ENCODE measurements at places on chromosomes 12 and 14. TPM values are rescaled to one million over a fixed set of nuclear protein-coding genes. Genes with fewer than 3 reads are reported as not detected.

- H3K4me1 ChIP-seq: no peaks in the 10 kb centered on the region
- no peaks in the 10 kb centered on the region for H3K27me3 ChIP-seq
- no peaks in the 10 kb centered on the region for H3K36me3 ChIP-seq
- peak overlapping the region; percentile 53 for H3K4me3 ChIP-seq
- DNase-seq: no peak
Observed at GRCh38 chr14:105418269-105419194, 1.1 kb upstream of the MTA1 start.

- no peak for DNase-seq
- H3K36me3 ChIP-seq: no peaks in the 10 kb centered on the region
- no peaks in the 10 kb centered on the region for H3K4me1 ChIP-seq
- no peaks in the 10 kb centered on the region for H3K27me3 ChIP-seq
- no peak overlapping the region for H3K27ac ChIP-seq
Observed at GRCh38 chr12:31772685-31773222, 43.9 kb upstream of the AMN1 start.

DNA sequence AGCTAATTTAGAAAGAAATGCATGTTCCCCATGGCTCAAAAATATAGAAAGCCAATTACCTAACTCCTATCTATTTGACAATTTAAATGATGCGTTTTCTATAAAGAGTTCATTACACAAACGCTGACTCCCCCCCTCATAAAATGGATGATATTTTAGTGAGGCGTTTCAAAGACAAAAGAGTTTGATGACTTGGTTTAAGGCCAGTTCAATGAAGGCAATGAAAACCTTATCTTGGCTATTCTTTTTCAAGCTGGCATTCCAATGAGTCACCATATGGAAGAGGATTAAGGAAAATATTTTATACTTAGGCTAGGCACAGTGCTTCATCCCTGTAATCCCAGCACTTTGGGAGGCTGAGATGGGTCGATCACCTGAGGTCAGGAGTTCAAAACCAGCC lies 62.7 kb downstream of the HMGA2 start:
- no peaks in the 10 kb centered on the region for H3K36me3 ChIP-seq
- no peak overlapping the region for H3K27ac ChIP-seq
- H3K27me3 ChIP-seq: no peaks in the 10 kb centered on the region
- H3K4me1 ChIP-seq: peaks cover 40% of the 10 kb centered on the region

- H3K36me3 ChIP-seq: no peaks in the 10 kb centered on the region
- H3K27me3 ChIP-seq: peaks cover 2% of the 10 kb centered on the region
- H3K4me3 ChIP-seq: peak overlapping the region; percentile 9
- peaks cover 39% of the 10 kb centered on the region for H3K4me1 ChIP-seq
- no peak overlapping the region for H3K27ac ChIP-seq
- no peak for DNase-seq
Observed at GRCh38 chr12:114697741-114698565, 14.0 kb upstream of the TBX3 start.

DNA sequence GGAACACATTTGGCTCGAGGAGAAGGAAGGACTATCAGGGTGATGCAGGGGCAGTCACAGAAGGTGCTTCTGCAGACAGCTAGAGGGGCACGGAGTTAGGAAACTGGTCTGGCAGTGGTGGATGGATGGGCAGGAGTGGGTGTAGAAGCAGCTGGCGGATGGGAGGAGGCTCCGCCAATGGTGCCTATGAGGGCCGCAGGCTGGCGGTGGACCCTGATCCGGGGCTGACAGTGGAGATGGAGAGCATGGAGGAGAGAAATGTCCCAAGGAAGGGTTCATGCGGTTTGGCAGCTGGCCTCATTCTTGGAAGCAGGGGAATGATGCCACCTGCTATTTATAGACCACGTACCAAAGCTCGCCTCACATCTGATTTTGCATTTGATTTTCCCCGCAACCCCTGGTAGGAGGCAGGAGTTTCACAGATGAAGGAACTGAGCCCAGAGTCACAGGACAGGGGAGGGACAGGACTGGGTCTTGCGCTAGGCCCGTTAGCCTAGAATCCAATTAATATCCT lies 237.1 kb downstream of the FOXN3 start:
- H3K27ac ChIP-seq: no peak overlapping the region
- no peaks in the 10 kb centered on the region for H3K4me1 ChIP-seq

- no peaks in the 10 kb centered on the region for H3K36me3 ChIP-seq
- H3K27ac ChIP-seq: peak overlapping the region; percentile 67
- peak overlapping the region; percentile 39 for H3K4me3 ChIP-seq
- peak; percentile 51 for DNase-seq
Observed at GRCh38 chr14:22886500-22887259, 3.7 kb downstream of the REM2 start.

DNA sequence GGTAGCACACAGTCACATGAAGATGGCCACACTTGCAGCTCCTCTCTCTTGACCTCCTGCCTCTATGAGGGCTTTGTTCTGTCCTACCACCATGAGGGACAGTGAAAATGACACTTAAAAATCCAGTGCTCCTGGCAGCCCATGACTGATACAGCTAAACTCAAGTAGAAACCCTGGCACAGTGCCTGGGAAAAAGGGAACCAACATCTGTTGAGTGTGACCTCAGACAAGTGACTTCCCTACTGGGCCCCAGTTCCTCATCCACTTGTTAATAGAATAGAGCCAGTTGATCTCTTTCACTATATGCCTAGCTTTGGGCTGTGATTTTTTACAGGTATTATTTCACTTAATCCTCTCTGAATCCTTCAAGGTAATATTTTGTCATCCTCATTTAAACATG lies 4.8 kb downstream of the GUCY2C start:
- H3K4me1 ChIP-seq: no peaks in the 10 kb centered on the region
- H3K4me3 ChIP-seq: no peak overlapping the region
- no peak overlapping the region for H3K27ac ChIP-seq
- no peaks in the 10 kb centered on the region for H3K36me3 ChIP-seq

DNA sequence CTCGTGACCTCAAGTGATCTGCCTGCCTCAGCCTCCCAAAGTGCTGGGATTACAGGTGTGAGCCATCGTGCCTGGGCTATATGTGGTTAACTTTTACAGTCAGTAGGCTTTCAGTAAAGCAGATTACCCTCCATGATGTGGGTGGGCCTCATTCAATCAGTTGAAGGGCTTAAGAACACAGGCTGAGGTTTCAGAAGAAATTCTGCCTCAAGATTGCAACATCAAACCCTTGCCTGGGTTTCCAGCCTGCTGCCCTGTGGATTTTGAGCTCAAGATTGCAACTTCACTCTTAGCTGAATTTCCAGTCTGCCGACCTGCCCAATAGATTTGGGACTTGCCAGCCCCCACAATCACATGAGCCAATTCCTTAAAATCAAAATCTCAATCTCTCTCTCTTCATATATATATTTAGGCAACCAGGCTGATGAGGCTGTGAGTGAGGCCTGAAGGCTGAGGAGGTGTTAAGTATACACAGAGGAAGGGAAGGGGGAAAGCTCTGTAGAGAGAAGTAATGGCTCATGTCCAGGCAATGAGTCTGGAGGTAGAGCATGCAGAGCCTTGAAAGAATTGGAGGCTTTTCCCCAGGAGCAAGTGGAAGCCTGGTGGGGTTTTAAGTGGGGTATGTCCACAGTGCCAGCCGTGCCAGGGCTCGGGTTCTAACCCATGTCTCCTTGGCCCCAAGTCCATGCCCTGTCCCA lies 33.3 kb upstream of the ACTN1 start:
- H3K36me3 ChIP-seq: no peaks in the 10 kb centered on the region
- no peak overlapping the region for H3K4me3 ChIP-seq
- no peaks in the 10 kb centered on the region for H3K4me1 ChIP-seq

- H3K27me3 ChIP-seq: no peaks in the 10 kb centered on the region
- no peaks in the 10 kb centered on the region for H3K4me1 ChIP-seq
- peak overlapping the region; percentile 55 for H3K27ac ChIP-seq
- H3K4me3 ChIP-seq: no peak overlapping the region
- DNase-seq: no peak
Observed at GRCh38 chr14:58740379-58740935, 102.7 kb downstream of the DACT1 start.

GRCh38 chr12:102023343-102023930 lies 38.4 kb downstream of the WASHC3 start:
- DNase-seq: no peak
- peaks cover 7% of the 10 kb centered on the region for H3K4me1 ChIP-seq
- H3K36me3 ChIP-seq: no peaks in the 10 kb centered on the region
- no peak overlapping the region for H3K27ac ChIP-seq

- no peak for DNase-seq
- no peak overlapping the region for H3K4me3 ChIP-seq
- no peaks in the 10 kb centered on the region for H3K27me3 ChIP-seq
Observed at GRCh38 chr12:104686196-104686595, 229.4 kb downstream of the CHST11 start.

GRCh38 chr14:100096656-100097055 lies 31.4 kb downstream of the EVL start:
- no peaks in the 10 kb centered on the region for H3K4me1 ChIP-seq
- no peak overlapping the region for H3K27ac ChIP-seq
- H3K4me3 ChIP-seq: no peak overlapping the region
- H3K27me3 ChIP-seq: no peaks in the 10 kb centered on the region
- H3K36me3 ChIP-seq: no peaks in the 10 kb centered on the region

- no peaks in the 10 kb centered on the region for H3K36me3 ChIP-seq
- no peaks in the 10 kb centered on the region for H3K27me3 ChIP-seq
- no peak for DNase-seq
- peaks cover 52% of the 10 kb centered on the region for H3K4me1 ChIP-seq
Observed at GRCh38 chr14:68365228-68365627, 427.6 kb downstream of the ZFP36L1 start.

GRCh38 chr14:48936362-48936761 lies 649.8 kb downstream of the RPS29 start:
- no peaks in the 10 kb centered on the region for H3K36me3 ChIP-seq
- no peak overlapping the region for H3K27ac ChIP-seq
- no peak overlapping the region for H3K4me3 ChIP-seq
- no peaks in the 10 kb centered on the region for H3K27me3 ChIP-seq

GRCh38 chr12:106945261-106945851 lies 10.4 kb upstream of the TMEM263 start:
- no peaks in the 10 kb centered on the region for H3K27me3 ChIP-seq
- no peak overlapping the region for H3K27ac ChIP-seq
- no peak overlapping the region for H3K4me3 ChIP-seq
- no peaks in the 10 kb centered on the region for H3K36me3 ChIP-seq
- no peak for DNase-seq

- no peak for DNase-seq
- H3K36me3 ChIP-seq: no peaks in the 10 kb centered on the region
- H3K4me1 ChIP-seq: no peaks in the 10 kb centered on the region
- H3K4me3 ChIP-seq: no peak overlapping the region
Observed at GRCh38 chr14:67417633-67418032, 5.7 kb upstream of the PLEK2 start.

- no peak overlapping the region for H3K27ac ChIP-seq
- no peak for DNase-seq
- H3K36me3 ChIP-seq: no peaks in the 10 kb centered on the region
- no peaks in the 10 kb centered on the region for H3K4me1 ChIP-seq
- H3K4me3 ChIP-seq: no peak overlapping the region
Observed at GRCh38 chr14:80387563-80387981, 176.3 kb upstream of the DIO2 start.

DNA sequence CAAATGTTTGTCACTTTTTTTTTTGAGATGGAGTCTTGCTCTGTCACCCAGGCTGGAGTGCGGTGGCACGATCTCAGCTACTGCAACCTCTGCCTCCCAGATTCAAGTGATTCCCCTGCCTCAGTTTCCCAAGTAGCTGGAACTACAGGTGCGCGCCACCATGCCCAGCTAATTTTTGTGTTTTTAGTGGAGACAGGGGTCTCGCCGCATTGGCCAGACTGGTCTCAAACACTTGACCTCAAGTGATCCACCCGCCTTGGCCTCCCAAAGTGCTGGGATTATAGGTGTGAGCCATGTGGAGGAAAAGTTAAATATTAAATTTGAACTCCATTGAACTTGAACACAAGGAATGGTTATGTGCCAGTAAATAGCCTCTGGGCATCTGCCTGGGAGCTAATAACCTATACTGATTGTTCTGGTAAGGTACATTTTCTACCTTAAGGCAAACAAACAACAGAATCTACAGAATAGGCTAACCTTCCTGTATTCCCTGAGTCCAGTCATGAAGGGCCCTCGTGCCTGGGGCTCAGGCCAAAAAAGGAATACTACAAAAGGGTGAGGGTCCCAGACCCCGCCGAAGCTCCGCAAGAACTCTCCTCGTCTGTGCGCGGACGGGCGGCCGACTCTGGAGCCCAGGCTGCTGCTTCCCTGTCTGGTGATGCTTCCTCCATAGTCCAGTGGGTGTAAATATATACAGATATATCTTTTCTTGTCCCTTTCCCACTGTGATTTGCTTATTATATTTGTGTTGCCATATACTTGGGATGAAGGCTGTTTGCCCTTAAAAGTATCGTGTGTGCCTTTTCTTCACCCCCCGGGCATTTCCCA lies 74.0 kb upstream of the EIF5 start:
- no peaks in the 10 kb centered on the region for H3K36me3 ChIP-seq
- DNase-seq: no peak
- H3K27me3 ChIP-seq: no peaks in the 10 kb centered on the region
- H3K4me3 ChIP-seq: peak overlapping the region; percentile 40

DNA sequence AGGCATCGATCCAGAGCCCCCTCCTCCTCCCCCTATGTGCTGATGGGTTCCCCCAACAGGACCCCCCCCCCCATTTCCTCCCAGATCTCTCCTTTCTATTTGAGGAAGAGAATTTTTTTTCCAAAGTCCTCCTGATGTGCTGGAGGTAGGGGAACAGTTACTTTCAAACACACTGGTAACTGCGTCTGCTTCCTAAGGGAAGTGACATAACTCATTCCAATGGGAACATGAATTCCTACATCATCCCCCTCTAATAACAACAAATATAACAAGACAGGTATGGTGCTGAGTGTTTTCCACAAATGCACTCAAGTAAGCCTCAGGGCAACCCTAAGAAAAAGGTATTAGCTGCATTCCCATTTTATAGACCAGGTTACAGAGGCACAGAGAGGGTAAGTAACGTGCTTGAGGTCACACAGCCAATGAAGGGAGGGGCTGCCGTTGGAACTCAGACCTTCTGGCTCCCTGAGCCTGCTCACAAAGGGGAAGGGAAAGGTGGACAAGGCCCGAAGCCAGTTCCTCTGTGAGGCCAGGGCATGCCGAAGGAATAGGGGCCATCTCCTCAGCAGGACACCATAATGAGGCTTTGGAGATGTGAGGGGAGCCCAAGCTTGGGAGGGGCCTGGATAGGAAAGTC lies 121.1 kb upstream of the NCOR2 start:
- no peaks in the 10 kb centered on the region for H3K27me3 ChIP-seq
- H3K36me3 ChIP-seq: no peaks in the 10 kb centered on the region
- H3K4me1 ChIP-seq: peaks cover 48% of the 10 kb centered on the region
- no peak overlapping the region for H3K4me3 ChIP-seq

GRCh38 chr14:51595881-51596455 lies 55.7 kb upstream of the FRMD6 start:
- H3K36me3 ChIP-seq: no peaks in the 10 kb centered on the region
- no peaks in the 10 kb centered on the region for H3K27me3 ChIP-seq

DNA sequence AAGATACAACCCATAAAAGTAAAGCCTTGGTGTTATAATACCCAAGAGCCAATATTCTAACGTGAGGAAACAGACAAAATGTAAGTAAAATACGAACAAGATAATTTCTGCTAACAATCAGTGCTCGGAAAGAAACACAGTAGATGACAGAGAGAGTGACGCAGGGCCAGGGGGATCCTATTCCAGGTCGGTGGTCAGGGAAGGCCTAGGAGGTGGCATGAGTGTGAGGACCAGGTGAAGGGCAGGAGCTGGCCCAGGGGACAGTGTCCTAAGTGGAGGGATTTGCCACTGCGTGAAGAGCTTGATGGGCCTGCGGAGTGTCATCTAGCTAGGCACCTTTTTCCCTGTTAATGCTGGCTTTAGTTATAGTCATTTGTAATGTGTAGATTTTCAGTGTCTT lies 35.3 kb downstream of the ETV6 start:
- H3K4me1 ChIP-seq: peaks cover 24% of the 10 kb centered on the region
- DNase-seq: no peak
- H3K36me3 ChIP-seq: no peaks in the 10 kb centered on the region
- H3K27ac ChIP-seq: no peak overlapping the region

The ATF7IP gene
- total RNA-seq: 63.4 TPM

The RNASE2 gene
- total RNA-seq: 3.5 TPM

The SH2B3 gene
- 21.4 TPM for total RNA-seq

The TRHDE gene
- total RNA-seq: 1.0 TPM

The MSRB3 gene
- total RNA-seq: 42.0 TPM

All from tibial nerve (tissue), 4 donors.